Left renal pelvis (tissue), 4 donors: ENCODE measurements at places on chromosomes 2 and 18. TPM values are rescaled to one million over a fixed set of nuclear protein-coding genes. Genes with fewer than 3 reads are reported as not detected.

The RPRM gene
- polyA plus RNA-seq: 51.4 TPM

The AGXT gene
- not detected for polyA plus RNA-seq

The HOXD1 gene
- 8.2 TPM for polyA plus RNA-seq

The IL1RL2 gene
- 1.2 TPM for polyA plus RNA-seq

The DPYSL5 gene
- polyA plus RNA-seq: 2.3 TPM

The ST6GAL2 gene
- polyA plus RNA-seq: 19.1 TPM

The CYP1B1 gene
- polyA plus RNA-seq: 112 TPM

The KIF1A gene
- 7.4 TPM for polyA plus RNA-seq

The ALPG gene
- not detected for polyA plus RNA-seq

The KANSL3 gene
- 58.4 TPM for polyA plus RNA-seq

The TEX44 gene
- polyA plus RNA-seq: not detected
